Muscle of back (tissue), 13 donors: ENCODE measurements at places on chromosomes 16 and 17. TPM values are rescaled to one million over a fixed set of nuclear protein-coding genes. Genes with fewer than 3 reads are reported as not detected.

DNA sequence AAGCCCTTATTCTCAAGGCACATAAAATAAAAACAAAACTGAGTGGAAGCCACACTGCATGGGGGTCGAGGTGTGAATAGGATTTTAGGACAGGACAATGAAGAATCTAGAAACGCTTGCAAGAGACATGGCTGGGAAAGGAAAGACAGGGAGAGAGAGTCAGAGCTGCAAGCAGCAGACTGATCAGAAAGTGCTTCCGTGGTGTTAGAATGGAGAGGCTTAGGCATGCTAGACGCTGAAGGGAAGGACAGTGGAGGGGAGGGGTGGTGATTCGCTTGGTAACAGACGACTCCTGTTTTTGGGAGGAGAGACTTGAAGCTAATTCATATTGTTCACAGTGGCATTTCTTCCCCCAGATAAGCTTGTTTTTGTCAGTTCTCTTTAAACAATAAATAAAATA is 173.5 kb downstream of the AIPL1 start:
- no peak for DNase-seq

- no peak for DNase-seq
Observed at GRCh38 chr16:3038256-3038655, 1.5 kb upstream of the BICDL2 start.

DNA sequence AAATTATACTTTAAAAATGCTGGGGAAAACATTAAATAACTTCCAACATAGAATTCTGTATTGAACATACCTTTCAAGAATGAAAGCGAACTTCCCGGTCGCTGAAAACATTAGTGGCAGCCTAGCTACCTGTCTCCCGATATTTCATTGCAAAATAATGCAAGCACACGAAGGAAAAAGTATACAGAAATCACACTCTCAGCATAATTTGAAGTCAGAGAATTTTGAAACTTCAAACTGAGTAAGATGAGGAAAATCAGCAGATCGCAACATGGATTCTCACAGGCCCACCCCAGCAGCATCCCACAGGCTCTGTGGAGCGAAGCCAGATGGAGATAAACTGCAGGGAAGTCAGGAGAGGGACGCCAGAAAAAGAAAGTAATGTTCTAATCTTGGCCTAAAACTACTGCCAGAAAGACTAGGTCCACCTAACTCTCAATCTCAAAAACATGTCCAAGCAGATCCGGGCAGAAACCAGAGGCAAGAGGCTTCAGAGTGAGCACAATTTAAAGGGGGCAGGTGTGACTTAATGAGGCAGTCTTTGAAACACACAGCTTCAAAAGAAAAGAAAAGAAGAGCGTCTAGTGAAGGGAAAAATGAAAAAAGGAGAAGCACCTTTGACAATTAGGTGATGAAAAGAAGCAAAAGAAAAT is 4.8 kb upstream of the GOSR1 start:
- DNase-seq, result peak; percentile 9

GRCh38 chr16:78749745-78750268 is 650.4 kb downstream of the WWOX start:
- DNase-seq, result no peak

Gene MYO19
- polyA plus RNA-seq, result 29.3 TPM
